ENCODE measurements at places on chromosomes 11 and 22.
A peak's percentile ranks its signal among the peaks of the same experiment; 100 is the strongest.

DNA sequence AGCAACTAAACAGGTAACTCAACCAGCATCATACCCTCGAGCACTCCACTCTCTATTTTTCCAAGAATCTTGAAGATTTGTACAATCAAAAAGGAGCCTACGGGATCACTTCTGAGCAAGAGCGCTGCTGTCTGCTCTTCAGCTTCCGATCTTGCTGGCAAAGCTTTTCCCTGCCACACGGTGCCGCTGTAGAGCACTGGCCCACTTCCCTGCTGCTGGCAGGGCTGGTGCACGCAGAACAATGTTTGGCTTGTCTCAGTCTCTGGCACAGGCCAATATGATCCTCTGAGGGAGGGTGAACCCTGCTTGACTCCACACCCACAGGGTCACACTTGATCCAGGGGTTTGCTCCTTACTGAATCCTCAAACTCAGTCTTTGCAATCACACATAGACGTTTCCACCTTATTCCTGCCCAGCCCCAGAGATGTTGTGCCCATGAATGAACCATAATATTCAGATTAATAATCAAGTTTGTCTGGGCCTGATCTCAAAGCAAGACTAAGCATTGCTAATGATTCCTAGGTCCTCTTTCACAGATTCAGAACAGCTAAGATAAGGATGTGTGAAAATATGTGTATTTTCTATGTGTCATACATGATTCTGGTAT lies 536.6 kb downstream of the SOX6 start:
- peak; percentile 44 for DNase-seq

DNA sequence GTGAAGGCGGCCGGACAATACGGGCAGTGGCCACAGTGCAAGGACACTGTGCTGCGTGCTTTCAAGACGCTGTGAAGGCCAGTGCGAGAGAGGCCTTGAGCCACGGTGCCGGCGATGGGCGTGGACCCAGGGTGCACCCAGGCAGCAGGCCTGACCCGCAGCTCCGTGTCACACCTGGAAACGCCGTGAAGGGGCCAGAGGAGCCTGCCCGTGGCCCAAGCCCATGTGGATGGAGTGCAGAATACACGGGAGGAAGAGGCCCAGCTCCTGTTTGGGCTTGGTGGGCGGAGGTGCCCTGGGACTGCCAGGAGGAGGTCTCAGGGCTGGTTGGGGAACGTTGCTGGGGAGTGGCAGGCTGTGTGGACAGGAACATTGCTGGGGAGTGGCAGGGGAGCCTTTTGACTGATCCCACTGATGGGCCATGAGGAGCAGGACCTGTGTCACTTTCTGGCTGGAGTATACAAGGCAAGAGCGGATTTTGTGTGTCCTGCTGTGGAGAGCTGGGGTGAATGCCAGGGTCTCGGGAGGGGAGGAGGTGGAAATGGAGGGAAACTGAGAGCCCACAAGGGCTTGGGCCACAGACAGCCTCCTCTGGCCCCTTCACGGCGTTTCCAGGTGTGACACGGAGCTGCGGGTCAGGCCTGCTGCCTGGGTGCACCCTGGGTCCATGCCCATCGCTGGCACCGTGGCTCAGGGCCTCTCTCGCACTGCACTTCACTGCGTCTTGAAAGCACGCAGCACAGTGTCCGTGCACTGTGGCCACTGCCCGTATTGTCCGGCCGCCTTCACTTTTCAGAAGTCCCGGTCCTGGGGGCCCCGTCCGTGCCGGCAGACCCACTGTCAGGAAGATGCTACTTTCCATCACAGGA lies 925.4 kb downstream of the BRD1 start:
- no peak for DNase-seq

DNA sequence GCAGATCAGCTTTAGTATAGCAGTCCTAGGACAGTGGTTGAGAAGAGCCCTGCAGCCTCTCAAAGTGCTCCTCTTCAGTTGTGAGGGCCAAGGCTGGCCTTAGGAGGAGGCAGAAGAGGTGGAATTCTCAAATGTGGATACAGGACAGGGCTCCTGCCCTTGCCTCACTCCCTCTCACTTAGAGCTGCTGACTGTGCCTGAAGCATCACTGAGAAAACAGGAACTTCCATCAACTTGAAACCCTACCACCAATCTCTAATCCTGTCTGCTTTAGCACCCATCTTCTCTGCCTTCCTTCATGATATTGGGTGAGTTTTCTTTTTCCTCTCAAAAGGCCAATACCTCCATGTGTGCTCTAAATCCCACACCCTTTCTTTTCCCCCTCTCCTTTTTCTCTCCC lies 14.4 kb upstream of the UCP3 start:
- no peak for DNase-seq

DNA sequence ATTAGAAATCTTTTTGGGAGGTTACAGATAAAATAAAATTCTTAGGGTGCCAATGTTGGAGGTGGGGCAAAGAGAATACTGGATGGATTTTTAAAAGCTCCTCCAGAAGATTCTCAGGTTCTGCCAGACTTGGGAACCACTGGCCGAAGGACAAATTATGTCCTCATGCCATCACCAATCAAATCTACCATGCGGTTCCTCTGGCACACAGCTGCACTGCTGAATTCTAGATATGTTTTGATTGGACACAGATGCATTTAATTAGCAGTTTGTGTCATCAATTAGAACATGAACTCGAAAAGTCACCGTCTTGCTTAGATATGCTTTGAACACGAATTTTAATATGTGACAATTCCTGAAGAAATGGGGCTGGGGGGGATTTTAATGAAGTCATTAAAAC lies 1269.2 kb downstream of the LRRC4C start:
- DNase-seq = no peak

Data from stimulated activated naive CD8-positive, alpha-beta T cell treated with anti-CD3 and anti-CD28 coated beads, Interleukin-15, Interleukin-2, amounts not matched to agents 100 U/mL and 50 U/mL, for 24 hours (primary cell).